ENCODE measurements at places on chromosomes 3 and 15. TPM values are rescaled to one million over a fixed set of nuclear protein-coding genes. Genes with fewer than 3 reads are reported as not detected.

PLSCR2 gene
- 0.71 TPM for total RNA-seq

MNS1 gene
- 5.1 TPM for total RNA-seq

DOCK3 gene
- total RNA-seq, result 6.2 TPM

CFAP91 gene
- total RNA-seq, result 17.3 TPM

MUC20 gene
- 28.7 TPM for total RNA-seq

GTPBP8 gene
- total RNA-seq, result 11.4 TPM

SAMMSON gene
- 3.4 TPM for total RNA-seq

ACVR2B gene
- 13.1 TPM for total RNA-seq

ADAMTS17 gene
- total RNA-seq, result 2.3 TPM

CACNA1D gene
- total RNA-seq, result 13.0 TPM

CTNNB1 gene
- total RNA-seq, result 457 TPM

DNAH12 gene
- total RNA-seq, result 0.80 TPM

TNNC1 gene
- total RNA-seq, result 205 TPM

STARD9 gene
- total RNA-seq, result 77.3 TPM

C2CD4A gene
- not detected for total RNA-seq

CNTN3 gene
- total RNA-seq, result 3.7 TPM

- DNase-seq, result no peak
Observed at GRCh38 chr3:67415511-67415910, 238.9 kb downstream of the SUCLG2 start.

DNA sequence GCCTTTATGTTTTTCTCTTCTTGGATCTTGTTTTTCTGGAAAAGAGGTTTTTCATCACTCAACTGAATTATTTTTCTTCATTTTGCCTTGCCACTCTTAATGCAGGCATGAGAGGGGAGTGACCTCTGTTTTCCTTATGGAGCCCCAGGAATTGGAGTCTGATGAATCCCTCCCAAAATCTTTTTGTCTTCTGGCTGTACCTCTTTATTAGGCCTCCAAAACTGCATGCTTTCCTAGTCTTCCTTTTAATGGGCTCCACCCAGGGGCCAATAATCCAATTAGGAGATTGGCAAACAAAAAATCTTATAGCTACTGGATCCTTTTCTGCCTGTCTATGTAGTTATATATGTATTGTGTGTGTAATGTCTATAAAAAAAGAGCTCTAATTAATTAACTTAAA, 192.4 kb upstream of the PEX5L start:
- DNase-seq, result no peak

GRCh38 chr3:148820361-148821245, 7.0 kb upstream of the CPB1 start:
- DNase-seq, result no peak

DNA sequence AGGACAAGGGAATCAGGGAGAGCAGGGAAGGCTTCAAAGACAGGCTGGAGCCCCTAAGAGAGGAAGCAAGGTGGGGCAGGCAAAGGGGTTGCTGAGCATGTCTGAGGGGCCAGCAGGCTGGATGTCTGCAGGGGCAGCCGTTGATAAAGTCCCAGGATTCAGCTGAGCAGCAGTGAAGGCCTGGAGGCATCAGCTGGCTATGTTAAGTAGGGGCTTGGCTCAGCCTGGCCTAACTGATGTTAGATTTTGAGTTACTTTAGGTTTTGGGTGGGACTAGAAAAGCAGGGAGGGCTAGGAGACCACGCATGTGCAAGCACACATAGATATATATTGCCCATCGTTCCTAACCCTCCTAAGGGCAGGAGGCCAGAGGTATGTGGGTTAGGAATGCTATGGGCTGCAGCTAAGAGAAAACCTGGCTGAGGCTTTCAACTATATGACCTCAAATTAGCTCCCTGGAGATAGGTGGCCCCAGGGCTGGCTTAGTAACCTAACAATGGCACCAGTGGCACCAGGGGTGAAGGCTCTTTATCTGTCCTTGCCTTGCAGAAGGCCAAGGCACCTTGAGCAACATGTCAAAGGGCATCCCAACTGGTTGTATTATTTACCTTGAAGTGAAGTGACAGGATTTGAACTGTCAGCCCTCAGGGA, 331.5 kb upstream of the CTDSPL start:
- DNase-seq, result no peak

GRCh38 chr15:61654918-61655317, 405.3 kb downstream of the VPS13C start:
- DNase-seq, result no peak

- no peak for DNase-seq
Observed at GRCh38 chr3:134134240-134134639, 104.5 kb upstream of the SLCO2A1 start.

GRCh38 chr15:65870889-65871533, 1.7 kb downstream of the RAB11A start:
- DNase-seq, result no peak

DNA sequence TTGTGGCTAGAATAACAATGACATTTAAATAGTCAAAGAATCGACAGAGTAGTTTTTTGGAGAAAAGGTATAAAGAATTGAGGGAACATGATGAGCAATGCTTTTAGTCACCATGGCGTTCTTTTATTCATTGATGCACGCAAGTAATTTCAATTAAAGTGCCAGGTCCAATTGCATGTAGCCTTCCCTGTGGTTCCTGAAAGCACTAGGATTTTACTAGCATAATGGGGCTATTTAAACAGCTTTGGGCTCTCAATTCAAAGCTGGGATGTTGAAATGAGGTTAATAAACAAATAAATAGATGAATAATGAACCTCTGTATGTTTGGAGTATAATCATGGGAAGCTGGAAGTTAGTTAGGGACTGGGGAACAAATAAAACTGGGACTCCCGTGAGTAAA, 121.2 kb upstream of the GAP43 start:
- DNase-seq, result no peak

GRCh38 chr3:14312375-14312774, 90.0 kb upstream of the SLC6A6 start:
- DNase-seq, result no peak

GRCh38 chr3:176663837-176664831, 533.1 kb downstream of the TBL1XR1 start:
- no peak for DNase-seq

DNA sequence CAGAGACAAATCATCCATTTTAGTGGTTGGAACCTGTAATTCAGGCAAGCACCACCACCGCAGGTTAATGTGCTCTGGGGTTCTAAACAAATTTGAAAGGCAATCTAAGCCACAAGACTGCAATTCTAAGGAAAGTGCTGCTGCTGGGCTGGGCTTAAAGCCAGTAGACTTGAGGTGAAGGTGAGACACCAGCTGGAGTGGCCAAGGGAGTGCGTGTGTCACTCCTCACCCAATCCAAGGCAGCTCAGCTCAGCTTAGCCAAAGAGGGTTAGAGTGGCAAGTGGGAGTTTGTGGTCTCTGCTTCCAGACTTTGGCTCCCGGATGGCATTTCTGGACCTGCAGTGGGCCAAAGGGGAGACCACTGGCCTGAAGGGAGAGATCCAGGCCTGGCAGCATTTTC, 1655.6 kb downstream of the SI start:
- DNase-seq, result no peak

- no peak for DNase-seq
Observed at GRCh38 chr3:188720215-188720614, 451.6 kb upstream of the TPRG1 start.

DNA sequence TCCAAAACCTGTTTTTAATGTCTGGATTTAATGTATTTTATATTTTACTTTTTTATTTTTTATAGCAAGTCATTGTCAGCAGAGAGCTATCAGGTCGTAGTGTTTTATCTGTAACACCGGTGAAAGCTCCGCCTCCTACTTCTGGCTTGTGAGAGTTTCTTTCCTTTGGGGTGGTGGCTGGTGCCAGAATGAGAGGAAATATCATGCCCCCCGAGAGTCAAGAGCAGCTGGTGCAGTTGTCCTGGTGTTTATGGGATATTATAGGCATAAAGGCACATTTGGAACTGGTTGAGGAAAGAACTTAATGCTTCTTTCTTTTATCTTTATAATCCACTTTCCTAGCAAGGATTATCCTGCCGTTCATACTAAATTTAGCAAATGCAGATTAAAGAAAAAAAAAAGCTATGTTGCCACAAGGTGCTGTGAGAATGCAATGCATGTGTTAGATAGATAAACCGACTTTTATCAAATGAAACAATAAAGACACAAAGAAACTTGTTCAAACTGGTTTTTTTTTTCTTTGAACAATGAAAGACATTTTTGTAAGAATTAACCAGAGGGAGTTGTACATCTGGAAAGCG, 260.1 kb upstream of the PLSCR5 start:
- DNase-seq, result no peak

- no peak for DNase-seq
Observed at GRCh38 chr3:77150028-77150427, 110.1 kb downstream of the ROBO2 start.

- no peak for DNase-seq
Observed at GRCh38 chr3:161349529-161350312, 21.6 kb downstream of the SPTSSB start.

- no peak for DNase-seq
Observed at GRCh38 chr3:127420829-127421228, 133.0 kb upstream of the PRR20G start.

DNA sequence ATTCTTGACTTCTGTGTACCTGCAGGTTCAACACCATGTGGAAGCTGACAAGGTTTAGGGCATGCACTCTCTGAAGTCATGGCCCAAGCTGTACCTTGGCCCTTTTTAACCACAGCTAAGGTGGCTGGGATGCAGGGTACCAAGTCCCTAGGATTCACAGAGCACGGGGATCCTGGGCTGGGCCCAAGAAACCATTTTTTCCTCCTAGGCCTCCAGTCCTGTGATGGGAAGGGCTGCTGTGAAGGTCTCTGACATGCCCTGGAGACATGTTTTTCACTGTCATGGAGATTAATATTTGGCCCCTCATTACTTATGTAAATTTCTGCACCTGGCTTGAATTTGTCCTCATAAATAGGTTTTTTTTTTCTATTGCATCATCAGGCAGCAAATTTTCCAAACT, 937.5 kb upstream of the ROBO1 start:
- DNase-seq, result no peak

GRCh38 chr3:116716490-116716889, 6.9 kb downstream of the TUSC7 start:
- no peak for DNase-seq

- DNase-seq, result no peak
Observed at GRCh38 chr3:49248840-49249227, 28.2 kb downstream of the C3orf62 start.

- DNase-seq, result no peak
Observed at GRCh38 chr15:37253877-37254276, 153.5 kb upstream of the MEIS2 start.

DNA sequence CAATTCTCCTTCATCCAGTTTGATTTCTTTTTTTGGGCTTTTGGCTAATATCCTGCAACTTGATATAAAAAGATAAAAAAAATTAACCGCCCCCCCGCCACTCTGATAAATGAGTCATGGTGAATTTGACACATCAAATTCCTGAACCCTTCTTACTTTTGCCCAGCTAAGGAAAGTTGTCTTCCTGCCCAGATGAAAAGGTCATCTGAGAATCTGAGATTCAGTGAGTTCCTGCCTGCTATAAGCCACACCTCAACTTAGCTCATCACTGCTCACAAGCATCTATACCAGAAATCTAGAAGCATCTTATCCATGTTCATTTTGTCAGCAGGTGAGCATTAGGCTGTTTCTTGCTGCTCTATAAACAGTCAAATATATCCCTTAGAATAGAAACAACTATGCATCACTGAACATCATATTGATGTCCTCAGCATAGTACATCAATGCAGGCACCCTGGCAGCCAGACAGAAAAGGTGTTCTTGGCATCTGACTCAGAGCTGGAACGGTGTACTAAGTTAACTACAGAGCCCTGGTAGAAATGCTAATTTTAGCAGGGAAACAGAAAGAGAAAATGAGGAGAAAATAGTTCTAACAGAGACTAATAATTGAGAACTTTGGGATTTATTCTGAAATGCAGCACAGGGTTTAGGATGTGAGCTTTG, 77.1 kb downstream of the SEMA6D start:
- DNase-seq, result no peak

DNA sequence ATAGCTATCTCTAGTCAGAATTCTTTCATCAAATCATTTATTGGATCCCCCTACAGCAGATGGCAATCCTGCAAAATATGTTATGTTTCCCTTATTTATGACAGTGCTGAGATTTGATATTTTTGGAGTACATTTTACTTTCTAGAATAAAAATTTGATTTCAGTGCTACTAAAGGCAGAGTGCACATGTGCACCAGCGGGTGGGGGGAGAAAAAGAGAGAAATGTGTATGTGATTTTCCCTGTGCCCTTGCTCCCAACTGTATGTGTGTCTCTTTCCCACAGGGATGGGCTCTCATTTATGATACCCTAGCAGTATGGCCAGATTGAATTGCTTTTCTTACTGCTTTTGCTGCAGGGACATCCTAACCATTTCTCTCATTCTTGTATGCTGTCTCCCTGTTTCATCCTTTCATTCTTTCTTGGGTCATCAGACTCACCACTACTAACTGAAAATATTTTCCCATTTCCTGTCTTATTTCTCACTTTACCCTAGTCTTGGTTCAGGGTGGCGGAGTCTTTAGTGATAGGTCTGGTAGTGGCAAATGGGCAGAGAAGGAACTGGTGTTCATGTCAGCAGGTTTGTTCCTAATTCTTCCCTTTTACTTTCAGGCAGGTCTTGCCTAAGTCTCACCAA, 140.7 kb downstream of the TCF12 start:
- no peak for DNase-seq

GRCh38 chr15:73826711-73827251, 46.6 kb upstream of the TBC1D21 start:
- DNase-seq, result no peak

GRCh38 chr3:135014566-135014965, 219.5 kb downstream of the EPHB1 start:
- DNase-seq, result no peak

GRCh38 chr15:84638103-84638502, 16.0 kb downstream of the WDR73 start:
- DNase-seq, result no peak

GRCh38 chr3:52233108-52233591, 5.8 kb downstream of the TWF2 start:
- no peak for DNase-seq

DNA sequence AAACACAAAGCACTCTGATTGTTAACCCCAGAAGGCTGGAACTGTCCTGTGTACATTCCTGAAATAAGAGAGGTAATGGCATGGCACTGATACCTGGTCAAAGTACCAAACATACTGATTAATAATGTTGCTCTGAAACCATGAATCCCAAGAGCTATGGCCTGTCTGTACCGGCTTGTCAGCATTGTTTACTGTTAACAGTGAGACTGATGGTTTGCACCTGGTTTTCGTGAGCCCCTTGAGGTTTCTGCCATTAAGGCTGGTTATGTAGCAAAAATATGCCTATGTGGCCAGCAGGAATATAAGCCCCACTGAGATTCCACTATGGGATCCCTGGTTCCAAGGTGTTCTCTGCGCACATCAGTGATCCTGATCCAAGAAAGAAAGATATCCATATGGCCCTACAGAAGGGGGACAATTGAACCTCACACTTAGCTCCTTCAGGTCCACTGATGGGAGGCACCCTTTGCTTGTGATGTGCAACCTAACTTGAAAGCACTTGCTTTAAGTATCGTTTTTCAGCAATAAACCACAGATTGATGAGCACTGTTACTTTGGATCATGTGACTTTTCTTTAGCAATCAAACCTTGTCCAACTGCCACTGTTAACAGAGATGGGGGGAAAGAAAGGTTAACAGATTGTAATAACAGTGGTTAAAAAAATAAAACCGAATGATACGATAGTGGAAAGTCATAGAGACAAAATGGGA, 65.2 kb downstream of the TBL1XR1 start:
- DNase-seq, result no peak

Measured in sciatic nerve (tissue), 2 donors.